ENCODE measurements at places on chromosomes 3 and 15.

GRCh38 chr3:174776636-174777035 lies 82.5 kb upstream of the NAALADL2 start:
- no peak for DNase-seq

DNA sequence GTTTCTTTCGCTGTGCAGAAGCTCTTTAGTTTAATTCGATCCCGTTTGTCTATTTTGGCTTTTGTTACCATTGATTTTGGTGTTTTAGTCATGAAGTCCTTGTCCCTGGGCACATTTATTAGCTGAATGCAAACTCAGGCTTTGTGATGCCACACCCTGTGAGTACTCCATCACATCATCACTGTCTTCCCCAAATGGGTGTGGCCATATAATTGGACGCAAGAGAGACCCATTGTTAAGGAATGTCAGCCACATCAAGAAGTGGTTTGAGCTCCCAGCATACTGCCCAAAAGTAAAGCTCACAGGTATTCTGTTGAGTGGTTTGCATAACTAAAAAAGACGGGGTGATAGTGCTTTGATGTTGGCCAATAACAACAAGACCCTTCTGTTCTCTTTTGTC lies 245.7 kb downstream of the SV2B start:
- DNase-seq, result no peak

- no peak for DNase-seq
Measured at GRCh38 chr3:79367066-79367465, 400.7 kb downstream of the ROBO1 start.

DNA sequence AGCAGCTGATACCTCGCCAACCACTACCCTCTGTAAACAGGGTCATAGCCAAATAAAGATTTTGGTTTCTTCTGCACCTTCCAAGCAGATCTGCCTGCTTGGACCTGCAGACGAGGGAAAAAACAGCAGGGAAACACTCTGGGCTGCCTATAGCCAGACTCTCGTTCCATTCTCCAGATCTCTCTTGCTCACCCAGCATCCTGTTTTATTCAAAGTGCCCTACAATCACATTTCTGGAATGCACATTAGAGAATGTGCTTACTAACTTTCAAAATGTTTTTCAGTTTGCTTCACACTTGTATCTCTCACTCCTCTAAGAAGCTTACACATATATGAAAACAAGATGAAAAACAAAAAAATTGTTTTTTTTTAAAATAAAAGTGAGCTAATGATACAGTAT lies 71.4 kb downstream of the MLH1 start:
- no peak for DNase-seq

GRCh38 chr3:34189133-34189532 lies 390.7 kb downstream of the PDCD6IP start:
- no peak for DNase-seq

- no peak for DNase-seq
Measured at GRCh38 chr15:33438396-33438795, 127.6 kb downstream of the RYR3 start.

All from left ventricle myocardium superior (tissue), 1 donor.